ENCODE measurements at places on chromosomes 3 and 15.

DNA sequence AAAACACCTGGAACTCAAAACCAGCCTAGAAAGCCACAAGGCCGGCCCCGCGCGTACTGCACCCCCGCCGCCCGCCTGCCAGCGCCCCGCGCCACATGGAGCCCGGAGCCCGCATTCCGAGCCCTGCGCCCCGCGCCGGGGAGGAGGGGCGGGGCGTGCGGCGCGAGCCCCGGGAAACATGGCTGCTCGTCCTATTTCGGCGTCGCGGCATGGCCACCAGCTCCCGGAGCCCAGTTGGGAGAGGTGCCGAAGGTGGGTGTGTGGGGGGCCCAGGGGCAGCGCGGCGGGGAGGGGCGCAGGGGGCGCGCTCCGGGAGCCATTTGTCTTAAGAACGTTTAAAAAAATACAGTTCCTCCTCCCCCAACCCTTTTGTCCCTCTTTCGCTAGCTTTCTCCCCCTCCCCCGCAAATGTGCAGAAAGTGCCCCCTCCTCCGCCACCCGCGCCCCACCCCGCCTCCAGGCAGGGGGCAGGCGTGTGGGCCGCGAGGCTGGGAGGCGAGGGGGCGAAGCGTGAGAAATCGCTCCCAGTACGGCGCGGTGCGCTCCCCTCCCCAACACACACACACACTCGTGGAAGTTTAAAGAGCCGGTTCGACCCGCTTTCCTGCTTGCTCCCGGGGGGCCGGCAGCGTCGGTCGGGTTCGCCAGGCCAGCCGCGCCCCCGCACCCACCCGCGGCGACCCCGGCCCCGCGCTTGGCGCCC, 2.5 kb downstream of the ANP32A start:
- H3K27me3 ChIP-seq, result no peaks in the 10 kb centered on the region
- H3K4me3 ChIP-seq, result peak overlapping the region; percentile 91
- H3K27ac ChIP-seq, result peak overlapping the region; percentile 76
- no peak for DNase-seq
- peaks cover 26% of the 10 kb centered on the region for H3K4me1 ChIP-seq

- no peak overlapping the region for H3K27ac ChIP-seq
- no peaks in the 10 kb centered on the region for H3K27me3 ChIP-seq
- DNase-seq, result peak; percentile 47
- H3K4me3 ChIP-seq, result no peak overlapping the region
- peaks cover 23% of the 10 kb centered on the region for H3K4me1 ChIP-seq
Observed at GRCh38 chr15:74584779-74585178, 30.9 kb upstream of the CLK3 start.

DNA sequence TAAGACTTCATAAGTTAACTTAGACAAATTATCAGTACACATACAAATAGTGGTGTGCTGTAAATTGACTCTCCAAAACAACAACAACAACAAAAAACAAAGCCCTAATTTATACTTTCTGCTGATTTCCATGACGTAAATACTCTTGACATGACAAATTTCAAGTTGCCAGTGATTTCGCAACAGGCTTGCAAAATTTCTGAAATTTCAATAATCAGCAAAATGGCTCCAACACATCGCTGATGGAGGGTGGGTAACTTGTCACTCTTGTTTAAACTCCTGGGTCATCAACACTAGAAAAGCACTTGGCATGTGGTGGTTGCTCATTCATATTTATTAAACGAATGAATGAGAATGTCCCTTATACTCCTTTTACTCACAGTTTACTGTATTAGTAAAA, 205.2 kb upstream of the SATB1 start:
- H3K4me1 ChIP-seq, result no peaks in the 10 kb centered on the region
- H3K27ac ChIP-seq, result no peak overlapping the region
- no peak for DNase-seq

DNA sequence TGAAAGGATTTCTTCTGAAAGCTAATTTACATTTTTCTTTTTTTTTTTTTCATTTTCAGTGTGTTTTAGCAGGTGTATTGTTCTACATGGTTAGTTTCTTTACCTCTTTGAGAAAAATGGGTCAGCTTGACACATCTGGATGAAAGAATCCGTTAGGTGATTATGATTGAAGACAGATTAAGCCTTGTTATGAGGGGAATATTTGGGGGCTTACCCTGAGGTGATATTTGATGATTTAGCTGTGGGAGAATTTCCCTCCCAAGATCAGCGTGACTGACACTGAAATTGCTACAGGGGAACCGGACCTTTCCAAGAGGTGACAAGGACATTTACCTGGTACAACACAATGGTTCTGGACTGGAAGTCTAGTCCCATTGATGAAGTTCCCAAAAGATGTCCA, 147.5 kb downstream of the NFKBIZ start:
- peaks cover 18% of the 10 kb centered on the region for H3K4me1 ChIP-seq
- H3K27me3 ChIP-seq, result no peaks in the 10 kb centered on the region
- no peaks in the 10 kb centered on the region for H3K36me3 ChIP-seq
- H3K4me3 ChIP-seq, result no peak overlapping the region
- H3K27ac ChIP-seq, result no peak overlapping the region

DNA sequence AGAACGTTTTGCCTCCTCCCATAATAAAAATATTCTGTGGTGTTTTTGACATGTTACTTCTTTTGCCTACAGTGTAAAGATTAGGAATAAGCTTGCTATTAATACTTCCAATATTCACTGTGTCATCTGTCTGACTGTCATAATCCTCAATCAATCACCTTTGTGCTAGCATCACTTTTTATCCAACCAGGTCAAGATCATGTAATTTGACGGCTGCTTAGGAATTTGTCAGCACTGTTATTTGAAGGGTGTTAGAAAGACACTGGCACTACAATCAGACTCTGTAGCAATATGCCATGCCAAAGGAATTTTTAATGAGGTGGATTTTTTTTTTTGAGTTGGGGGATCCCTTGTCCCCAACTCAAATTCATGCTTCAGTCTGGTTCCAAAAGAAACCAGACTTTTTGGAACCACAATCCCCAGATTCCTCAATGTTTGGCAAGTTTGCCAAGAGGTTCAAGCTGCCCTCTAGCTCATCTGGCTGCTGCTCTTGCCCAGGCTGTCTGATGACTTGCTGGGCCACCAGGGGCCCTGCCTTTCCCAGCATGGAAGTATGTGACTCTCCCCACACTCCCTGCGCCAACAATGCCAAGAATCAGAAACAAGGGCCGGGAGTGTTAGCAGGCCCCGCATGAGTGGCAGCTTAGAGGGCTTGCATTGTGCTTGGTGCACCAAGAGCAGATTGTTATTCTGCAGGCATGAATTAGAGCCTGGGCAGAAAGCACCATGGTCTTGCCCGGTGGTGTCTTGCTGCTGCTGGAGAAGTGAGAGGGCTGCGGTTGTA, 58.6 kb upstream of the TSC22D2 start:
- peak overlapping the region; percentile 97 for H3K27ac ChIP-seq
- H3K4me3 ChIP-seq, result no peak overlapping the region
- H3K4me1 ChIP-seq, result peaks cover 81% of the 10 kb centered on the region

GRCh38 chr3:143267989-143268388, 148.4 kb downstream of the CHST2 start:
- no peaks in the 10 kb centered on the region for H3K27me3 ChIP-seq
- DNase-seq, result no peak
- no peak overlapping the region for H3K4me3 ChIP-seq
- H3K4me1 ChIP-seq, result peaks cover 7% of the 10 kb centered on the region

DNA sequence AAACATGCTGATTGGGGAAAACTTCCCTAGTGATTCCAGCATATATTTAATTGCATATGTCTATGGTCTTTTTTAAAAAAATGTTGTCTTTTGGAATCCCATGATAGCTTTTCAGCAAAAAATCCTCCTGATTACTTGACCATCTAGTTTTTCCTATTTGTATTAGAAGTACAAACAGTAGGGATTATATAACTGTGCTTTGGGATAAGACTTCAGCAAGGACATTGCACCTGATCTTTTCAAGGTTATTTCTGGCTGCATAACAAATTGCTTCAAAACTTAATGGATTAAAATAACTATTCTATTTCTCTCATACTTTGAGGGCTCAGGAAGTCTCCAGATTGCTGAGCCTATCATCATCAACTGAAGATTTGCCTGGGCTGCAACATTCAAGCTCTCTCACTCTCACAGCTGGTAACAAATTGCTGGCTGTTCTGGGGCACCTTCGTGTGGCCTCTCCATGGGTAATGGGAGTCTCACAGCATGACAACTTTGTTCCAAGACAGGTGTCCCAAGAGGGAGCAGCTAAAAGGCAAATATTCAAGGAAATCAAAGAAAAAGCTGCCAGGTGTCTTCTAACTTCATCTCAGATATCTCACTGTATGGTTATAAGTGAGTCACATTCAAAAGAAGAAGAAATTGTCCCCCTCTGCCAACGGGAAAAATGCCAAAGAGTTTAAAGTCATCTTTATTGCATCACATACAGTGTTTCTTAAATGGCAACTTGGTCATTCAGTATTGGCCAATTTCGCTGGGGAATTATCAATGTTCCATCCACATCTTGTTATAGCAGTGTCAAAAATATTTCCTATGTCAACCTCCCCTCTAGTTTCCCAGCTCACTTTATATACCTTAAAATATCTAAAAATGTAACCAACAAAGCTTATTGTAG, 644.5 kb upstream of the GRM7 start:
- no peak overlapping the region for H3K4me3 ChIP-seq
- H3K27ac ChIP-seq, result no peak overlapping the region
- no peaks in the 10 kb centered on the region for H3K4me1 ChIP-seq
- H3K27me3 ChIP-seq, result no peaks in the 10 kb centered on the region
- H3K36me3 ChIP-seq, result no peaks in the 10 kb centered on the region

- DNase-seq, result no peak
- H3K4me3 ChIP-seq, result no peak overlapping the region
- H3K27me3 ChIP-seq, result no peaks in the 10 kb centered on the region
- H3K36me3 ChIP-seq, result peaks cover 6% of the 10 kb centered on the region
Observed at GRCh38 chr3:177144922-177145321, 52.4 kb downstream of the TBL1XR1 start.

Measured in RWPE2 (cell line).